Stimulated activated CD4-positive, alpha-beta T cell treated with anti-CD3 and anti-CD28 coated beads, Interleukin-15, amount 100 ng/mL, for 48 hours (primary cell): ENCODE measurements at places on chromosomes 2 and 18.

GRCh38 chr2:75539955-75540716, 20.6 kb downstream of the EVA1A start:
- no peak for DNase-seq

- DNase-seq, result no peak
Measured at GRCh38 chr2:85588236-85588635, 4.0 kb downstream of the VAMP5 start.

DNA sequence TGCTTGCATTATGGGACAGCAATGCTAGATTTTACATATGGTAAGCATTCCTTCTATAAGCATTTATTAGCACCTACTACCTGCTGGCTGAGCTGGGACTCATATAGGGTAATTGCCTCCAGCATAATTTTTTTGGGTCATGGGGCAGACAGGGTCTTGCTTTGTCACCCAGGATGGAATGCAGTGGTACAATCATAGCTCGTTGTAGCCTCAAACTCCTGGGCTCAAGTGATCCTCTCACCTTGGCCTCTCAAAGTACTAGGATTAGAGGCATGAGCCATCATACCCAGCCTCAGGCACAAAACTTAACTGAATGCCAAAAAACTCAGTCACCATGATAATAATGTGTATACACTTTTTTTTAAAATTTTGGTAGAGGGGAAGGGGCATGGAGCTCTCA, 35.3 kb downstream of the TMEM237 start:
- DNase-seq, result no peak

GRCh38 chr2:239825705-239825979, 199.5 kb downstream of the NDUFA10 start:
- no peak for DNase-seq

DNA sequence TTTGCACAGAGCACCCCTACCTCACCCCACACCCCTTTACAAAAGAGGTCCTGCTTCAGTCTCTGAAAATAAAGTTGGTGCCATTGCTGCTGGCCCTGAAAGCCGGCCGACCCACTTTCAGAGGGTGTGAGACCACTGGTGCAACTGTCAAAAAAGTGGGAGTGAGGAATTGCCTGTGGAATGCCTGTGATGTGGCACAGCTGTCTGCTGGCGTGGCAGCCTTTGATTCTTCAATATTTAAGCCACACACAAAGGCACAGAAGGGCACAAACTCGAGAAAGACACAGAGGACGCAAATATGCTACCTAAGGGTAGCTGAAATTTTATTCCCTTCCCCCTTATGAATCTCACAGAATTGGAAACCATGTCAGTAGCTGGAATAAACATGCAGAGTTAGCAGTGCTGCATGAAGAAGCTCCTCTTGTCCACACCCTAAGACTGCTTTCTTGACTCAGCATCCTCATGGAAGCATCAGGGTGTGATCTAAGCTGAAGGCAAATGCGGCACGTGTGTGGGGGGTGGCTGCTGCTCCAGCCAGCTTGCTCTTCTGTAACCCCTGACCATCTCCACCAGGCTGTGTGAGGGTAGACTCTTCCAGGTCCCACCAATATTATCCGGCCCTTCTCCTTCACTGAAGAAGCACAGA, 92.3 kb downstream of the CELF4 start:
- DNase-seq, result no peak

DNA sequence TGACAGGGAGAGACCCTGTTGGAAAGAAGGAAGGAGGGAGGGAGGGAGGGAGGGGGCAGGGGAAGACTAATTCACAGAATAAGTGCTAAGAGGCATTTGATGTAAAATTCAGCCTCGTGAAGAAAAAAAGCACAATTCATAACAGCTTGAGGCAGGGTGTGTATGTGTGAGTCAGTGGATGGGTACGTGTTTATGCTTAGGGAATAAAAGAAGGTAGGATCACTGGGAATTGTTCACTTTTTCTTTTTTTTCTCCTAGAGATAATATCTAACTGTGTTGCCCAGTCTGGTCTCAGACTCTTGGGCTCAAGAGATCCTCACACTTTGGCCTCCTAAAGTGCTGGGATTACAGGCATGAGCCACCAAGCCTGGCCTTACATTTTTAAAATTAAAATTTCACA, 39.2 kb downstream of the WDR33 start:
- DNase-seq, result no peak

GRCh38 chr2:127386246-127386645, 1.5 kb downstream of the MAP3K2 start:
- DNase-seq, result no peak

DNA sequence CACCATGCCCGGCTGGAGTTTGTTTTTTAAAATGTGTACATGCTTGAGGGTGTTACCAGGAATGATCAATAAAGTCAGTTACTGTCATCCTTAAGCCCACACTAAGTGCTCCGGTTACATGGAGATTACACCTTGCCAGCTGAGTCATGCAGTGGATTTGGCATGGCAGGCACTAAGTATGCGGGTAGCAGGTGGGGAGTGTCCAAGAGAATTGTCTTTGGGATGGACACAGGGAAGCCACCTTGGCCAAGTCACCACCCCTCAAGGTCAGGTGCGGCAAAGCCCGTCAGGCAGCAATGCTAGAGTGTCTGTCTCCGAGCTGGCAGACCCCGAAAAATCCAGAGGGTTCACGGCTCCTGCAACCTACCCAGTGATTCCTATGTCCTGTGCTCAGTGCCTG, 54.8 kb downstream of the GBX2 start:
- DNase-seq, result no peak

DNA sequence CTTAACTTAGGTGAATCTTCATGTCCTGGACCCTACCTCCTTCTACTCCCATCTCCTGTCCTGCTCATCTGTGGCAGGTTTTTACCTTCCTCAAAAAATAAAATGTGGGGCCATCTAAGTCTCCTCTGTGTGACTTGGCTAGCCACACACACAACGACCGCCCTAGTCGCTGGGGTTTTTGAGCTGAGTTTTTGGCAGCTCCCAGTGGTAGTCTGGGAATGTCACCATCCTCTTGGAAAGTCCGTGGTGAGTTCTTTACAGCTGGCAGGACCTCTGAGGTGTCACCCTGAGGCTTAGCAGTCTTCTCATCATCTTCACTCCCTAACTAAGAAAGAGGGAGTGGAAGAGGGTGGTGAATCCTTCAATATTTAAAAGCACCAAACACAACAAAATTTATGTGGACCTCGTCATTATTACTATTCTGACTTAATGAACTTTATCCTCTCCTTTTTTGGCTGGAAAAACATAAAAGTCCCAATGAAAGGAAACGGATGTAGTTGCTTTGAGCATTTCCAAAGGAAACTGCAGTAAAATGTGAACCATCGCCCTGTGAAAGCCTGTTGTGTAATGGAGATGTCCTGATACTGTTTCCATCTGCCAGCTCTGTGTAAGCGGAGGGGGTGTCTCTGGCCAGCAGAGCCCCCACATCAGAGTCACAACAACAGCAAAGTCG, 78.6 kb downstream of the VAPA start:
- DNase-seq, result no peak

- DNase-seq, result no peak
Measured at GRCh38 chr18:12744103-12744502, 41.3 kb downstream of the PSMG2 start.

- DNase-seq, result no peak
Measured at GRCh38 chr18:79942211-79942610, 9.2 kb downstream of the SLC66A2 start.

GRCh38 chr18:1998121-1998520, 573.2 kb downstream of the METTL4 start:
- no peak for DNase-seq

DNA sequence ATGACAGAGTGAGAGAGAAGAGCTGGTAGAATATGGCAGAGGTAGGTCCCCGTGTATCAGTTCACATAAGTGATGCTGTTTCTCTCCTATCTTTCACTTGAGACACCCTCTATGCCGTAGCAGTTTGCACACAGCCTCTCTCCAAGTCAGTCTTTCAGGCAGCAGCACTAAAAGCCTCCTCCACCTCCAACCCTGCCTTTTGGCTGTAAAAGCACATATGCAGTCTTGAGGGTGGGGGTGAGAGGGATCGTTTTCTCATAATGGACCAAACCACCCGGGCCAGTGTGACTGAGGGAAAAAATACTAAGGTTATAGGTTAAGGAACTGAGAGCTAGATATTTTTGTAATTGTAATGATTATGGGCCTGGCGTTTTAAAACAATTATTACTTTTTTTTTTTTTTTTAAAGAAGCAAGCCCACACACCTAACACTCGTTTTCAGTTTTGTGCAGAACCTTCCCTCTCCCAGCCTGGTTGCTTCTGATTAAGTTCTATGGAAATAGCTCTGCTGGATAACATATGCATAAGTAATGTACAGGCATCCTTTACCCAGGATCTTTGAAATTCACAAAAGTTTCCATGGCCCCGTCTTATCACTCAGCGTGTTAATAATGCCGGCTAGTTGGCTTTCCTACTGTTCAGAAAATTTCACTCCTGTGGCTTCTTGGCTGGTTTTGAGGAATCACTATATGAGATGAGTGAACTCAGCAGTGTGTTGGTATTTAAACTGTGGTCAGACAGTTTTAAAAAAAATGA, 112.2 kb upstream of the MEIS1 start:
- DNase-seq, result no peak
